ENCODE measurements at places on chromosomes 2 and 18.

DNA sequence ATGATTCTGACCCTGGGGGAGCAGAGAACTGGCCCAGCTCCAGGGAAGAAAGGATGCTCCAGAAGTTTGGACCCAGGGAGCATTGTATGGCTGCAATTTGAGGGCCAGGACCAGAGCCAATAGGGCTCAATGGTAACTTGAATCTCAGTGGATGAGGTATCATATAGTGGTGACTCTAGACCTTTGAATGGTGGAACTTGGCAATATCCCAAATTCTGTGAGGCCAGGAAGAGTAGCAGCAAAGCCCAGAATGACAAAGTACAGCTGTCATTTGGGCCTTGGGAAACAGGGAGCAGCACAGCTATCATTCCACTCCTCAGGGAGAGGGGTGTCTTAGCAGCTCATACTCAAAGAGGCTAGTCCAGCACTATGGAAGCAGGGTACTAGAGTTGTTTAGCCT is 332.9 kb upstream of the RBMS1 start:
- no peak for DNase-seq

DNA sequence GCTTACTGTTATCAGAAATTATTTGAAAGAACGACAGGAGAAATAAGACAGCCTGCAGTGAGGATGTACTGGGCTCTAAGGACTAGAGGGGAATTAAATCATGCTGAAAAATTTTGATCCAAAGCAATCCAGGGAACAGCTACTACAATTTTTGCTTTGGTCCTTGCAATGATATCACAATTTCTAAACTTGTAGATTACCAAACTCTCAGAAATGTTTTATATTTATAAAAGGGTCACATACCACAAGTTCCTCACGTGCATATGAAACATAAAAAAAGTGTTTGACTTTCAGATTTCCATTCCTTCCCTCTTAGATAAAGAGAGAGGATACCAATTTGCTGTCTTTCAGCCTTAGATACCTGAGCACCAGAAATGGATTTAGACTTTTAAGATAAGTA is 261.2 kb downstream of the STK39 start:
- no peak for DNase-seq

DNA sequence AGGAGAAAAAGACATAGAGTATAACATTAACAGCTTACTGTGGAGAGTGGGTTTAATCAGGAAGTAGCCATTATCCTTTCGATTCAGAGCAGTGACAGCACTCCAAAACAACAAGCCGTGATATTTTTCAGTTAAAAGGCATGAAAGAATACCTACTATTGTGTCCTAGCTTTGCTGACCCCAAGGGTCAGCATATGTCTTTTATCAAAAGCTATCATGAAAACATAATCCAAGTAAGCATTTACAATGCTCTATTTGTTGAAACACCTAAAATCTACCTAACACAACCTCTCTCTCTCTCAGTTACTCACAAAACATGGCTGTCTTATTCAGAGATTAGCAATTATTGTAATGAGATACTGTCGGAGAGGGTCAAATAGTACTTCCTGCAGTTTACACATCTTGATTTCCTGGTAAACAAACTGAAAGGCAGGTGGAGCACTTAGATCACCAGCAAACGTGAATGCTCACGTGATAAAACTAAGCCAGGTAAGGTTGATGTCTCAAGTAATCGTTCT is 100.0 kb downstream of the BAZ2B start:
- no peak for DNase-seq

DNA sequence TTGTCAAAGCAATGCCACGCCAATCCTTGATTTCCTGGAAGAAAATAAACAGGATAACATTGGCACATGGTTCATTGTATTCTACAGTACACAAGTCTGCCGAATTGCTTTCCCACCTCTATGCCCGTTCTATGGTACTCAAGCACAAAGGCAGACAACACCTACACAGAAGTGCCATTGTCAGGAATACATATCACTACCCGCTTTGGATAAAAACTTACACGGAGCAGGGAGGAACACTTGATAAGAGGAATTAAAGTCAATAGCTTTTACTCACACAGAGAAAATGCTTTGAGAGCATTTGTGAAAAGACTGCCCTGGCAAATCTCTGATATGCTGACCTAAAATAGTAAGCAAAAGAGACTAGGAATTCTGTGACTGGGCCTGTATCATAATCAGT is 23.4 kb downstream of the PLEKHM3 start:
- DNase-seq: no peak

DNA sequence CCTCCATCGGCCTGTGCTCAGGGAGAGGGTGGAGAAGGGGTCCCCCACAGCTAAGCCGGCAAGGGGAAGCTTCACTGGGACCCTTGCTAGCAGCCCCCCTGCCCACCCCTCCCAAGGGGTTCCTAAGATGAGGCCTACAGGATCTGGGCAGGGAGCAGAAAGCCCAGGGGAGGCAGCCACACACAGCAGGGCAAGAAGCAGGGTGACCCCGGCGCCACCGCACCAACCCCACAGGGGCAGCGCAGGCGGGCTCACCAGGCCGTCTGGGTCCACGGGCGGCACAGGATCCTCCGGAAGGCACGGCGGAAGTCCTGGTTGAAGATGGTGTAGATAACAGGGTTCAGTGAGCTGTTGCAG is 1.8 kb downstream of the ADRA2B start:
- no peak for DNase-seq

- no peak for DNase-seq
Measured at GRCh38 chr2:171185941-171186340, 25.2 kb upstream of the TLK1 start.

DNA sequence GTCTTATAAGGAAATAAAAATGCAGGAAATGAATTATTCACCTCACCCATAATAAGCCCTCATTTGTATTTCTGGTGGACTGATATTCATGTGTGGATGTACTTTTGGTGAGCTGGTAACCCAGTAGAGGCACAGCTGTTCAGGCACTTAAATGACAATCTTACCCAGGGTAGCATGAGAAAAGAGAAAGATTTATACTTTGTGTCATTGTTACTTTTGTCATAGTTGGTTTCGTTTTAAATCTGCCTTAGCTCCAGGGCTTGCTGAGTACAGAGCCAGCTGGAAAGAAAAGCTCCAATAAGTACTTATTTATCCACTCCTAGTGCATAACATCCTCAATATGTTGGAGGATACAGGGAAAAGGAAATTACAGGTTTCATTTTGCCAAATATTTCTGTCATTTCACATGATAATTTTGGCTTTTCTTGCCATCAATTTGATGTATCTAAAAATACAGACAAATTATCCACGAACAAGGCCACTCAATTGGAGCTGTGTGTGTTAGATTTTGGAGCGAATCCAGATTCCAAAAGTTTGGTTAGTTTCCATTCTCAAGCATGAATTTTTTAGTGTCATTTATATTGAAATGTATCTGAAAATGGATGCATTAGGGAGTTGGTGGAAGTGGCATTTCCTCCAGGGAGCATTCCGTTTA is 1276.1 kb upstream of the FAM98A start:
- no peak for DNase-seq

DNA sequence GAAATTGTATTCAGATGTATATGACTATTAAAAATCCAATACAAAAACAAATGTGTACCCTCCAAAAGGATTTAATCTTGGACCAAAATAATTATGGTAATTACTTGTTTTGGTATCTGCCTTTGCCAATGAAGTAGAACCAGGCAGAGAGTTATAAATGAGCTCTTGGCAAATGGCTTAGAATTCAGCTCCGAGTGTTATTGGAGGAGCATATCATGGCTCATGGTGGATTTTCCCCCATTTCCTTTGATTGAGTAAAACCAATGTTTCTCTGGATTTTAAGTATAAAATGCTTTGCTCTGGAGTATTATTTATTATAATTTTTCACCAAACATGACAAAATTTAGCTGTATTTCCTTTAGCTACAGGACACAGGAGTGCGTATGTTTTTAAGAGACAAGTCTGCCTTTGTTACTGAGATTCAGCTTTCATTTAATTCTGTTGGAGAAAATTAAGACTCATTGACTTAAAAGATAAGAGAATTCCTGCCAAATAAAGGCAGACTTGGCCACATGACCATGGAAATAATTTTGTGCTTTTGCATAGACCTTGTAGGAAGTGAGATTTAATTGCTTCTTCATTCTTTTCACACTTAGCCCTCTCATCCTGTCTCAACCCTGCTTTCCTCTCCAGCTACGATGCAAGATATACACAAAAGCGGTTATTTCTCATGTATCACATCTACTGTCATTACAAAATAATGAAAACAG is 281.0 kb upstream of the SOX11 start:
- no peak for DNase-seq

DNA sequence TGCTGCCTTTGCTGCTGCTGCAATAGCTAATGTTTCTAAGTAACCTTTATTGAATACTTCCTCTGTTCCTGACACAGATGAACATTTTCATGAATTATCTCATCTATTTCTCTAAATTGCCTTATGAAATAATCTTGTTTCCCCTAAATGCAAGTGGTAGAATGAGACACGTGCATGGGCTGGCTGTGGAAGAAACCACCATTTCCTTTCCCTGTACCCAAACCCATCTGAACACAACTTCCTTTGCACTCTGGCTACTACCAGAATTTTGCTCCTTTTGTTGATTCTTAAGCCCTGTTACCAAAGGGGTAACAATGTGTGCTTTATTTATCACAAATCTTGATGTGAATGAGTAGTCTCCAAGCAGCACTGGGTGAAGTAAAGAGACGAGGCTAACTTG is 29.2 kb downstream of the AKAIN1 start:
- DNase-seq: no peak

DNA sequence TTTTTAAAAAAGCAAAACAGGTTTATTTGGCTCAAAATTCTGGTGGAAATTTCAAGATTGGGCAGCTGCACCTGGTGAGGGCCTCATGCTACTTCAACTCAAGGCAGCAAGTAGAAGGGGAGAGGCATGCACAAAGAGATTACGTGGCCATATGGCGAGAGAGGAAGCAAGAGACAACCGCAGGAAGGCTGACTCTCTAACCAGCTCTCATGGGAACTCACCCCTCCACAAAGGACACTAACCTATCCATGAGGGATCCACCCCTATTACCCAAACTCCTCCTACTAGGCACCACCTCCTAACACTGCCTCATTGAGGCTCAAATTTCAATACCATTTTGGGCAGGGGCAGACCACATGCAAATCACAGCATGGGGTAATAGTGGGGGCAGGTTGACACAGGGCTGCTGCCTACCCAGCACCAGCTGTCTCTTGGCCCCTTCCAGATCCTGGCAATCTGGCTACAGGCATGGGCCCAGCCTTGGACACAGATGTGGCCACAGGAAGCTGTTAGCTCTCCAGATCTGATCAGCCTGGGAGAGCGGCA is 2.0 kb upstream of the CAPN10 start:
- no peak for DNase-seq

DNA sequence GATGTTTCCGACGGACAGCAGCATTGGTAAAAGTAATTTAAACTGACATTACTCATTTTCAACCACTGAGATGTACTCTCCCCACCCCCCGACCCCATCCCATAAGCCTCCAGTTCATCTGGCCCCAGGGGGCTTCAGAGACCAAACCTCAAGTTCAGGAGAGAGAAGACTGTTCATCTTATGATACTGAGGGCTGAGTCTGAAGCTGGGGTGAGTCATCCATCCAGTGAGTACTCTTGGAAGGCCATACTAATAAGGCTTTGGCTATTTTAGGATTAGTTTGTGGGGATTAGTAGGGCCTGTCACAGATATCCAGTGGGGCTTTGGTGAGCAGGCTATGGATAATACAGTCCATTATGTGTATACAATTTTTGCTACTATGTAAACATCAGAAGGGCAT is 125.3 kb upstream of the APCDD1 start:
- DNase-seq: no peak

- no peak for DNase-seq
Measured at GRCh38 chr18:55268628-55269275, 309.5 kb upstream of the CCDC68 start.

- DNase-seq: no peak
Measured at GRCh38 chr18:53819174-53819573, 405.3 kb downstream of the MBD2 start.

DNA sequence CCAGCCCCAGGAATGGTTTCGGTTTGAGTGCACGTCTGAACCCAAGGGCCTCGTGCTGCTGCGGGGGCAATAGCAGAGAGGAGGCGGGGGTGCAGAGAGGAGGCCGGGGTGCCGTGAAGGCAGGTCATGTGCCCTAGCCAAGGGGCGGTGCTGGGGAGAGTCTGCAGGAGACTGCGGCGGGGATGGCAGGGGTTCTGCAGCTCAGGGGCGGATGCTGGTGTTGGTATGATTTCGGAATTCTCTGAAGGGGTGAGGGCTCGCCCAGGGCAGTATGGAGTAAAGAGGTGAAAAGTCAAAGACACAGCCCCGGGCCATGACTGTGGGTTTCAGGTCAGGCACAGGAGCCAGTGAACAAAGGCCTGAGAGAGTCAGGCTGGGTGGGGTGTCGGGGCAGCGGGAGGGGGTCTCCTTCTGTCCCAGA is 186.5 kb upstream of the HDAC4 start:
- DNase-seq: no peak

DNA sequence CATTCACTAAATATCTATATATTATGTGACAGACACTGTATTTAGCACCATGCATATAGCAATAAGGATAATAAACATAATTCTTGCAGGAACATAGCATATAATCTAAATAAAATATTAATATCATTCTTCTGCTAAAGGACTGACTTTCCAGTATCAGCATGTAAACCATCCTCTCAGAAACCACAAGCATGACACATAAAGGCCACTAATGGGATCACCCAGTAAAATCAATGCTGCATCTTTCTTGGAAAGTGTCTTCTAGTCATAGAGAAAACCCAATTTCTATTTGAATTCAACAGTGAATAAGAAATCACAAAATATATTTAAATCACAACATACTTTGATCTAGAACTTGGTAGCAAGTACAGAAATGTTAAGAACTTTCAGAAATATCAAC is 5.8 kb upstream of the LRP1B start:
- DNase-seq: no peak

- DNase-seq: peak; percentile 48
Measured at GRCh38 chr2:41869542-41870264, 178.1 kb upstream of the PKDCC start.

GRCh38 chr2:157866202-157866601 is 9.9 kb downstream of the ACVR1 start:
- DNase-seq: no peak

DNA sequence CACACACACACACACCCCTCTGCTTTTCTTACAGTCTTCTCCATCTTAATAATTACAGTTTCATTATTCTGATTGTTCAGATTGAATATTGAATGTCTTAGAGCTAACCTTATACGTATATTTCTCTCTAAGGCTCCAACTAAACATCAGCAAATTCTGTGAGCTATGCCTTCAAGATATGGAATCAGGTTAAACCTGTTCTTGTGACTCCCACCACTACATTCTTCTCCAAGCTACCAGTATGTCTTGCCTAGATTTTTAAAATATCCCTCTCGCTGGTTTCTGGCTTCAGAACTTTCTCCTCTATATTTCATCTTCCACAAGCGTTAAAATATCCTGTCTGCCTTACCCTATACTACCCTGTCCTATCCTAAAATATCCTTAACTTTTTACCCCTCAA is 1346.4 kb upstream of the CDH2 start:
- DNase-seq: no peak

- DNase-seq: no peak
Measured at GRCh38 chr2:232877940-232878511, 8.0 kb downstream of the SNORC start.

GRCh38 chr2:20526708-20527107 is 79.8 kb downstream of the RHOB start:
- DNase-seq: no peak

GRCh38 chr2:11830708-11831301 is 84.4 kb downstream of the LPIN1 start:
- no peak for DNase-seq
